Endothelial cell (in vitro differentiated cells): ENCODE measurements at places on chromosomes 6 and 20.
A peak's percentile ranks its signal among the peaks of the same experiment; 100 is the strongest.

DNA sequence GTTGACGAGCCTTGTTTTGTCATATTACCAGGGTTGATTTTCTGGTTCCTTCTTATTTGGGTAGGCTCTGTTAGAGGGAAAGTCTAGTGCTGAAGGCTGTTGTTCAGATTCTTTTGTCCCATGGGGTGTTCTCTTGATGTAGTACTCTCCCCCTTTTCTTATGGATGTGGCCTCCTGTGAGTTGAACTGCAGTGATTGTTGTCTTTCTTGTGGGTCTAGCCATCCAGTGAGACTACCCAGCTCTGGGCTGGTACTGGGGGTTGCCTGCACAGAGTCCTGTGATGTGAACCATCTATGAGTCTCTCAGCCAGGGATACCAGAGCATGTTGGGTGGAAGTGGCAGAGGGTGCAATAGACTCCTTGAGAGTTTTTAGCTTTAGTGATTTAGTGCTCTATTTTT, 680.6 kb downstream of the RFPL4B start:
- DNase-seq: no peak
- H3K4me3 ChIP-seq: no peak overlapping the region
- no peaks in the 10 kb centered on the region for H3K4me1 ChIP-seq
- H3K27me3 ChIP-seq: peaks cover 2% of the 10 kb centered on the region

DNA sequence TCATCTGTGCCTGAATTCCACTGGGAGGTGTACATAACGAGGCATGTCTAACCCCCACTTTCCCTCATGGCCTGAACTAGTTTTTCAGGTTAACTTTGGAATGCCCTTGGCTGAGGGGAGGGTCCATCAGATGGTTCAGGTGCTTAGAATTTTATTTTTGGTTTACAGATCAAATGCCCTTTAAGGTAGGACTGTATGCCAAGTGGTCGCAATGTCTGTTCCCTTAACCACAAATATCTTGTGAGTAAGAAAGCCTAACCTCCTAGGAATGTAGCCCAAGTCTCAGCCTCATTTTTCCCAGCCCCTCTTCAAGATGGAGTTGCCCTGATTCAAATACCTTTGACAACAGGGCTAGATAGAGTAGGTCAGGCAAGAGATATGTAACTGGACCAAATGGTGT, 78.4 kb downstream of the RNASET2 start:
- H3K27me3 ChIP-seq: no peaks in the 10 kb centered on the region
- H3K4me1 ChIP-seq: no peaks in the 10 kb centered on the region
- H3K36me3 ChIP-seq: no peaks in the 10 kb centered on the region
- DNase-seq: no peak

- no peak for DNase-seq
- H3K4me3 ChIP-seq: no peak overlapping the region
- no peak overlapping the region for H3K27ac ChIP-seq
- peaks cover 6% of the 10 kb centered on the region for H3K4me1 ChIP-seq
- H3K36me3 ChIP-seq: no peaks in the 10 kb centered on the region
- H3K27me3 ChIP-seq: peaks cover 6% of the 10 kb centered on the region
These were observed 2.0 kb downstream of the COL19A1 start for GRCh38 chr6:69868252-69868804.

DNA sequence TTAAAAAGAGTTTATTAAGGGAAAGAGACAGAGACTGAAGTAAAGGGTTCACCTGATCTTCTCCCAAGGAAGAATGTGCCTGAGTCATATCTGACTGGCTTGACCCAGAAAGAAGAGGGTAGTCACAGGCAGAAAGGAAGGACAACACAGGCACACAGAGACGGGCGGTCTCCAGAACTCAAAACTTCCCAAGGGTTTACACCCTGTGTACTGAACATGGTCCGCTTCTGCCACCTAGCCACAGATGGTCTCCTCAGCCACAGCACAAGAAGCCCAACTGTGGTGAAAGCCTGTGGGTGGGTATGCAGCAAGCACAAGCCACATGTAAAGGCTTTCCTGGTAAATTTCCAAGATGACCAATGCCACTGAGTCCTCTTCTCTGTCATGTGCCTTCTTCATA, 17.2 kb downstream of the UNC5CL start:
- peaks cover 2% of the 10 kb centered on the region for H3K27me3 ChIP-seq
- no peak for DNase-seq
- no peak overlapping the region for H3K27ac ChIP-seq
- no peak overlapping the region for H3K4me3 ChIP-seq
- peaks cover 4% of the 10 kb centered on the region for H3K36me3 ChIP-seq
- H3K4me1 ChIP-seq: peaks cover 4% of the 10 kb centered on the region

- no peaks in the 10 kb centered on the region for H3K27me3 ChIP-seq
- no peaks in the 10 kb centered on the region for H3K4me1 ChIP-seq
- no peaks in the 10 kb centered on the region for H3K36me3 ChIP-seq
- H3K4me3 ChIP-seq: no peak overlapping the region
- DNase-seq: no peak
These were observed 50.3 kb downstream of the DOP1A start for GRCh38 chr6:83117802-83118201.

- H3K4me3 ChIP-seq: no peak overlapping the region
- no peak overlapping the region for H3K27ac ChIP-seq
- H3K27me3 ChIP-seq: peaks cover 3% of the 10 kb centered on the region
- no peak for DNase-seq
These were observed 34.2 kb upstream of the TBXT start for GRCh38 chr6:166201878-166202277.

DNA sequence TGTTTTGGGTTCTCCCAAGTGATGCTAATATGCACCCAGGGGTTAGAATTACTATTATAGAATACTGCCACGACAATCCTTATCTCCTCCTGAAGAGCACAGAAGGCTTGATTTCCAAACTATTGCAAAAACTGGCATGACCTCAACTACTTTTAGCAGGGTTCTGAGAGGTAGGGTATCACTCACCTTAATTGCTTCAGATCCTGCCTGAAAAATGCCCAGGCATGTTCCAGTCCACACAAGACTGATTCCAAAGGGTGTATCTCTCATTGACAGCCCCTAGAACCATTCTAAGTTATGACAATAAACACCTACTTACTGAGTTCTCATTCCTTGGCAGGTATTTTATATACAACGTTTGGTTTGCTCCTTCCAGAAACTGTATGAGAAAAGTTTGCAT, 5.0 kb upstream of the DSE start:
- H3K4me3 ChIP-seq: no peak overlapping the region
- DNase-seq: no peak
- no peak overlapping the region for H3K27ac ChIP-seq
- H3K4me1 ChIP-seq: peaks cover 4% of the 10 kb centered on the region
- H3K36me3 ChIP-seq: no peaks in the 10 kb centered on the region

DNA sequence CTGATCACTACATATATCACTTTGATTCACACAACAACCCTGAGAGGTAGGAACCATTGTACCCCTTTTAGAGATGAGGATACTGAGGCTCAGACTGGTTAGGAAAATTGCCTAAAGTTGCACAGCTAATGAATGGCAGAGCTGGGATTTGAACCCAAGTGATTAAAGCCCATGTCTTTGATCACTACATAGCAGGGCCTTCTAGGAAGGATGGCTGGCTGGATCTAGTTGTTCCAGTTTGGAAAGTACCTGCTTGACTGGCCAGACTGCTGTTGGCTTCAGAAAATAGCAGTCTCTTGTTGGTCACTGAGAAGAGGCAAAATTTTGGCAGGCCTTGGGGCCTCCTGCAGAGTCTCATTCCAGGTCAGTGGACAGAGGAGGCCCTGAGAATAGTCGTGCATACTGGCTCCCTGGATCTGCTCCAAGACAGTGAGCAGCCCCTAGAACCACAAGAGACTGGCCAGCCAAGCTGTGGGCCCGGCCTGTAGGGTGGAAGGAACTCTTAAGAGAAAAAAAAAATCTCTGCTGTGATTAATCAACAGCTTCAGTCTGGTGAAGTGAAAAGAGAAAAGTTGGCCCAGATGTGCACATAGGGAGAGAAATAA, 17.5 kb downstream of the PPARD start:
- H3K27ac ChIP-seq: no peak overlapping the region
- peaks cover 4% of the 10 kb centered on the region for H3K27me3 ChIP-seq
- DNase-seq: no peak

GRCh38 chr6:136792095-136792409, 225 bp downstream of the MAP3K5 start:
- H3K4me1 ChIP-seq: peaks cover 4% of the 10 kb centered on the region
- peaks cover 3% of the 10 kb centered on the region for H3K36me3 ChIP-seq
- peaks cover 7% of the 10 kb centered on the region for H3K27me3 ChIP-seq
- no peak overlapping the region for H3K4me3 ChIP-seq
- peak; percentile 51 for DNase-seq
- H3K27ac ChIP-seq: no peak overlapping the region

GRCh38 chr20:41052742-41053419, 24.3 kb downstream of the TOP1 start:
- peaks cover 4% of the 10 kb centered on the region for H3K36me3 ChIP-seq
- H3K27ac ChIP-seq: peak overlapping the region; percentile 45
- H3K4me3 ChIP-seq: no peak overlapping the region
- H3K27me3 ChIP-seq: no peaks in the 10 kb centered on the region

DNA sequence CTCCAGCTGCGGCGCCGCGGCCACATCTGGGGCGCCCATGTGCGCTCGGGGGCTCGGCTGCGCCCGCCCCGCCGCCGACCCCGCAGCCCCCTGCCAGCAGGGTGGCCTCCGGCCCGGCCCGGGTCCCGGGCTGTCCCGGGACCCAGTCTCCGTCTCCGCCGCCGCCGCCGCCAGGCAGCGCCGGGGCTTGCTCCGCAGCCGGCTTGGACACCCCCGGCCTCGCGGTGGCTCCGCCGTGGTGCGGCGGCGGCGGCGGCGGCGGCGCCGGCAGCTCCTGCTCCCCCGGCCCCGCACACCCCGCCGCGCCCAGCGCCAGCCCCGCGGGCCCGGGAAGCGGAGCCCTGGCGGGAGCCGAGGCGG, 219 bp downstream of the ISM1 start:
- peaks cover 20% of the 10 kb centered on the region for H3K4me1 ChIP-seq
- H3K27me3 ChIP-seq: peaks cover 12% of the 10 kb centered on the region
- no peak overlapping the region for H3K4me3 ChIP-seq
- no peak overlapping the region for H3K27ac ChIP-seq
- no peak for DNase-seq
- no peaks in the 10 kb centered on the region for H3K36me3 ChIP-seq

GRCh38 chr6:14601490-14601889, 483.9 kb downstream of the CD83 start:
- no peak overlapping the region for H3K4me3 ChIP-seq
- no peak overlapping the region for H3K27ac ChIP-seq
- peaks cover 10% of the 10 kb centered on the region for H3K4me1 ChIP-seq

- peak overlapping the region; percentile 87 for H3K4me3 ChIP-seq
- H3K4me1 ChIP-seq: no peaks in the 10 kb centered on the region
- no peak for DNase-seq
- no peak overlapping the region for H3K27ac ChIP-seq
- no peaks in the 10 kb centered on the region for H3K36me3 ChIP-seq
These were observed 1.0 kb upstream of the VGLL2 start for GRCh38 chr6:117264369-117264691.

DNA sequence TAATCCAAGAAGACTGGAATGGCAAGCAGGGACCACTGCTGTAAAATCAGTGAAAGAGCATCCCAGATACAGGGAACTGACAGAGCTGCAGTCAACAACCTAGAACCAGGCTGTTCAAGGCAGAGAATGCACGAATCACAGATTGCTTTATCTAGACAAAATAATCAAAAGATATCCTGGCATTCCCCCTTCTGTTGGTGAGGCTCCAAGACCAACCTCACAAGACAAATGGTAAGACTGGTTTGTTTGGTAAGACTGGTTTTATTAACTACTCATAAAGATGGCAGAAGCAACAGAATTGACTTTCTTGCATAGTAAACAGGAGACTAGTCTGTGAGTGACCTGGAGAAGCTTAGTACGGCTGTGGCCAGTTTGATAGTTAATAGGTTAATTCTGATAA, 88.8 kb upstream of the AHI1 start:
- H3K4me3 ChIP-seq: no peak overlapping the region
- H3K27me3 ChIP-seq: no peaks in the 10 kb centered on the region
- H3K36me3 ChIP-seq: no peaks in the 10 kb centered on the region
- DNase-seq: no peak
- no peaks in the 10 kb centered on the region for H3K4me1 ChIP-seq

DNA sequence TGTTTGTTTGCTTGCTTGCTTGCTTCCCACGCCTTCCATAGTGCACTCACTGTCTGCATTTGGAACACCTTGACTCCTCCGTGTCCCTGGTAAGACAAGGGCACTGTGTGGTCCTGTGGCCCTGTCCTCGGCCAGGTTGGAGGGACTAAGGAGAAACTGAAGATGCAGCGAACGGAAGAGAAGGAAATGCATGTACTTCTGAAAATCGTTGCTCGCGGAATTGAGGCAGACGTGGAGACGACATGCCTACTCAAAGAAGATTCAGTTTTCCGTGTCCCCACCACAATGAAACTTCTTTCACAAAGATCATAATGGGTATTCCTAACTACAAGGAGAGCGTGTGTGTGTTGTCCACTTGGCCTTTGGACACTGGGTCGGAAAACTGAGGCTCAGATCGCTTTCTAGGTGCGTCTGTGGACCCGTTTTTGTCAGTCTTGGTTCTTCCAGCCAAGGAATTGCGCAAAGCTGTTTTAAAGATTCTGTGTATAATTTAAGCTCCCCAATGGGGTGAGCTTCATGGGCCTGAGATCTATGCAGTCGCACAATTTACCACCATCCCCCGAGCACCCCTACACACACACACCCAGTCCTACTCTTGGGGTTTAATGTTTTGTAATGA, 120.4 kb upstream of the ZNF184 start:
- no peak overlapping the region for H3K4me3 ChIP-seq
- no peaks in the 10 kb centered on the region for H3K4me1 ChIP-seq
- DNase-seq: no peak

- DNase-seq: no peak
- H3K27me3 ChIP-seq: peaks cover 16% of the 10 kb centered on the region
- H3K36me3 ChIP-seq: peaks cover 14% of the 10 kb centered on the region
- H3K4me1 ChIP-seq: peaks cover 20% of the 10 kb centered on the region
These were observed 4.2 kb downstream of the AKIRIN2 start for GRCh38 chr6:87697581-87698546.

DNA sequence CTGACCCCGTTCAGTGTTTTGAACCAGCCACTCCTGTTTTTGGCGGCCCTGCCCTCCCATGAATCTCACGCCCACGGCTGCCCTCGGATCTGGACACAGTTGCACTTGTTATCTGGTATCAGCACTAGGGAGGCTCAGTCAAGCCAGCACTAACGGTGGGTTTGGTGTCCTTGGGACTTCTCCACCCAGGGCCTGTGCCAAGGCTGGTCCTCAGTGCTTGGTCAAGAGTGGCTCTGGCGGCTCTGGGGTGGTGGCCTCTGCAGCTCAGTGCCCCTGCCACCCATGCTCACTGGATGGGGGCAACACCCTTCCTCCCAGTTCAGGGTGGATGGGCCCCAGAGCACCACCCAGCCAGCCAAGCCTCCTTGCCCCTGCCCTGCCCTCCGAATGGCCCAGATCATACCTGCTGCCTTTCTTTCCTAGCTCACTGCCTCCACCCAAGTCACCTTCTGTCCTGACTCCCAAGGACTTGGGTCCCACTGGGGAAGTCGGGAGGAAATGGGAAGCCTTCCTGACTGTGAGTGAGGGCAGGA, 54.7 kb downstream of the SSR1 start:
- no peak overlapping the region for H3K27ac ChIP-seq
- no peak overlapping the region for H3K4me3 ChIP-seq
- DNase-seq: no peak
- H3K27me3 ChIP-seq: peaks cover 15% of the 10 kb centered on the region
